Activated naive CD8-positive, alpha-beta T cell treated with anti-CD3 and anti-CD28 coated beads for 36 hours (primary cell): ENCODE measurements at places on chromosomes 4 and X. TPM values are rescaled to one million over a fixed set of nuclear protein-coding genes. Genes with fewer than 3 reads are reported as not detected.

The CT45A7 gene
- not detected for total RNA-seq

The GSPT2 gene
- 12.1 TPM for total RNA-seq

The TASL gene
- total RNA-seq = 3.4 TPM

The CHRDL1 gene
- total RNA-seq = not detected

The ETDB gene
- not detected for total RNA-seq

The KIT gene
- 0.23 TPM for total RNA-seq

The BTK gene
- total RNA-seq = 1.1 TPM

The GK gene
- total RNA-seq = 32.4 TPM

The VSIG4 gene
- total RNA-seq = not detected

The PCDH11X gene
- not detected for total RNA-seq

The PTTG2 gene
- total RNA-seq = 0.34 TPM

The CDS1 gene
- 0.30 TPM for total RNA-seq

The ZDHHC15 gene
- 0.49 TPM for total RNA-seq

The GPR101 gene
- total RNA-seq = not detected

The FAM47C gene
- not detected for total RNA-seq
